ENCODE measurements at places on chromosomes 13 and 19. TPM values are rescaled to one million over a fixed set of nuclear protein-coding genes. Genes with fewer than 3 reads are reported as not detected.

Gene FXYD7
- total RNA-seq = not detected

Gene SOX1
- total RNA-seq = not detected

Gene BRSK1
- 0.21 TPM for total RNA-seq

Gene FUT6
- 2.8 TPM for total RNA-seq

Gene C1QTNF9
- not detected for total RNA-seq

Gene WDR88
- total RNA-seq = not detected

Gene FAM216B
- not detected for total RNA-seq

Gene VSIG10L
- total RNA-seq = 1.4 TPM

Gene COG3
- total RNA-seq = 39.8 TPM

Gene TMC4
- 38.2 TPM for total RNA-seq

Gene SBK3
- total RNA-seq = not detected

Gene CNFN
- not detected for total RNA-seq

Gene SIGLECL1
- total RNA-seq = not detected

Gene FREM2
- 0.24 TPM for total RNA-seq

Gene NFIC
- 30.5 TPM for total RNA-seq

Gene EID2
- 5.1 TPM for total RNA-seq

Gene BCL2L12
- 2.4 TPM for total RNA-seq

Gene ATP4A
- total RNA-seq = not detected

Gene ZNF561
- total RNA-seq = 42.2 TPM

Gene NUFIP1
- 2.2 TPM for total RNA-seq
